ENCODE measurements at places on chromosomes 7 and 10.
A peak's percentile ranks its signal among the peaks of the same experiment; 100 is the strongest.

- peak; percentile 50 for DNase-seq
Measured at GRCh38 chr7:112272921-112273561, 66.5 kb downstream of the ZNF277 start.

DNA sequence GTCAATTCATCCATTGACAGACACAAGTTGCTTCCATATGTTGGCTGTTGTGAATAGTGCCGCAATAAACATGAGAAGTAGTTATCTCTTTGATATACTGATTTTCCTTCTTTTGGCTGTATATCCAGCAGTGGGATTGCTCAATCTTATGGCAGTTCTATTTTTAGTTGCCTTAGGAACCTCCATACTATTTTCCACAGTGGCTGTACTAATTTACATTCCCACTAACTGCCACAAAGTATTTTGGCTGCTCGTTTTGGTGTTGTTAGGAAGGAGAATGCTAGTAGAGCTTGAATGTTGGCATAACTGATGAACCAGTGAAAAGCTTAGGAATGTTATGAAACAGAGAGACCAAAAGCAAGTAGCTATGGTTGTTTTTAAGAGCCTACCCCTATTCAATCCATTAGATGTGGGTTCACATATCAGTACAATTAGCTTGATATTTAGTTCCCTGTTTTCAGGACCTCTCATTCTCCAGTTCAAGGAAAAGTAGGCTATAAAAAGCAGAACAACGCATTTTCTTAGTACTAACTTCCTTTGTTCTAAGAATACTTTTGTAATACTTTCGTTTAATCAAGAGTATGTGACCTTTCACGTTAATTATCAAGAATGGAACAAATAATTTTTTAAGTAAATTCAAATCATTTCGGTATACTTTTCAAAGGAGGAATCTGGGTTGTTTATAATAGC, 100.3 kb downstream of the FAS start:
- no peak for DNase-seq

GRCh38 chr10:117133273-117134055, 4.6 kb downstream of the VAX1 start:
- no peak for DNase-seq

- DNase-seq = no peak
Measured at GRCh38 chr7:128221929-128222403, 19.1 kb upstream of the LEP start.

Data from NCI-H1092 treated with DMSO at 0.1 percent for 48 hours (cell line).